ENCODE measurements at places on chromosomes 7 and 10.

- DNase-seq, result no peak
Measured at GRCh38 chr7:102415685-102416225, 17.6 kb upstream of the ORAI2 start.

DNA sequence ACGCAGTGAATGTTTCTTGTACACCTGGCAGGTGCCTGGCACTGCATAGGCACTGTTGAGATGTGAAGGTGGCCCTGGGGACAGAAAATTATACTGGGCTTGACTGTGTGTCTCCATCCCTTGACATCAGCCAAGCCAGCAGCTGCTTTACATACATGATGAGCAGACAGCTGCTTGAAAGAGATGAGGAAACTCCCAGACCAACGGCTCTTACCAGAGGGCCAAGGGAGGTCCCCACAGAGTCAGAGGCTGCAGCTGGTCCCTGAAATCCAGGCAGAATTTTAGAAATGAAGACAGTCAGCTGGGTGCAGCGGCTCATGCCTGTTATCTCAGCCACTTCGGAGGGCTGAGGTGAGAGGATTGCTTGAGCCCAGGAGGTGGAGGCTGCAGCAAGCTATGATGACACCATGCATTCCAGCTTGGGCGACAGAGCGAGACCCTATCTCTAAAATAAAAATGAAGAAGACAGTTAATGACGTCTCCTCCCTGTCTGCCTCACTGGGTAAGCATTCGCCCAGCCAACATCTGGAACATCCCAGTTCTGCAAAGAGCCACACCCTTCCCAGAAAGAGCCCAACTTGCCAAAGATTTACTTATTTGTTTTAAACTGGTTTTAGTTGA lies 17.6 kb downstream of the LIMK1 start:
- no peak for DNase-seq

- no peak for DNase-seq
Measured at GRCh38 chr7:150363872-150364271, 4.8 kb upstream of the REPIN1 start.

GRCh38 chr7:80611353-80611752 lies 27.1 kb upstream of the CD36 start:
- DNase-seq, result no peak

GRCh38 chr7:156156734-156157408 lies 344.6 kb upstream of the SHH start:
- DNase-seq, result peak; percentile 79

- no peak for DNase-seq
Measured at GRCh38 chr7:27224983-27225934, 17.3 kb upstream of the EVX1 start.

DNA sequence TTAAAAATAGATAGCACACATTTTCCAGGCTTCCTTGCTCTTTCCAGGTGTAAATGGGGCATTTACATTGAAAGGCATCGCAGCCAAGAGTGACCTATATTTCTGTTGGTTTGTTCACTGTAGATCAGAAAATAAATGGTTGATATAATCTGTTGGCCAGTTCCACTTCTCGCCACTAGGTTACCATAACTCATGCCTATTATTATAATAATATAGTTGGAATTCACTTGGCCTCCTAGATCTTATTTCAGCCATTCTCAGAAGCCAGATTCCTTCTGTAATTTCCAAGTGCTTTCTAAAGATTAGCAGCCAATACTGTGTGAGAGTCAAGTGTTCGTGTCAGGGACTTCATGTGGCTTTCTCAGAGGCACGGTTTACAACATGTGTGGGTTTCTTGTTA lies 179.5 kb downstream of the DNAH11 start:
- DNase-seq, result no peak

DNA sequence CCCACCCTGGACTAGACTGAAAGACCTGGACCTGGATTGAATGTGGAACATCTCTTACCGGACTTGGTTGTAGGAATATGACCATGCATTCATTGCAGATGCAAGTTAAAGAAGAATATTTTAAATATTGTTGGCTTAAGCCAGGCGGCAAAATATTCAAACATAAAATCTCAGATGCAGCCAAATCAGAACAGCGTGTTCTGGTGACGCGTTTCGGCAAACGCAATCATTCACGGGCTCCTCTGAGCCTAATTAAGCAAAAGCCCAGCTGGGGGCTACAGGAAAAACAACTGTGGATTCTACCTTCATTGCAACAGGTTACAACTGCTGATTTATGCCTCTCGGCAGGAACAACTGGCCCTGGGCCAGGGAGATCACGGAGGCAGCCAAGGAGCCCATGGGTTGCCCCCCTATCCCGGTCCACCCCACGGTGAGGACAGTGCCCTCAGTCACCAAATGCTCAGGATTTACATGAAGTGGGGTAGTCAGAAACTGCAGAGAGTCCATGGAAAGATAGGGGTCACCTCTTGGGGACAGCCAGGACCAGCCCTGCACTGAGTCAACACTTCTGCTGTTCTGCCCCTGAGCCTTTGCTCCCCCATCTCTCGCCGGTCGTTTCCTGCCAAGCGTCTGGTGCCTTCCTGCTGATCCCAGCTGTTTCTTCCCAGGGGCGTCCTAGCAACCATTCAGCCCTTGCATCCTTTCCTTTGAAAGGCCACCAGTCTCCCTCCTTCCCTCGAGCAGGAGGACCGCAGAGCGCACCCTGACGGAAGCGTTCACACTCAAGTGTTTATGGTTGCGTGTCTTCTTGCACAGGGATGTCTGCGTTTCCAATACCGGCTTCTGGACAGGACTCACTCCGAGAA lies 64.4 kb upstream of the SFMBT2 start:
- no peak for DNase-seq

DNA sequence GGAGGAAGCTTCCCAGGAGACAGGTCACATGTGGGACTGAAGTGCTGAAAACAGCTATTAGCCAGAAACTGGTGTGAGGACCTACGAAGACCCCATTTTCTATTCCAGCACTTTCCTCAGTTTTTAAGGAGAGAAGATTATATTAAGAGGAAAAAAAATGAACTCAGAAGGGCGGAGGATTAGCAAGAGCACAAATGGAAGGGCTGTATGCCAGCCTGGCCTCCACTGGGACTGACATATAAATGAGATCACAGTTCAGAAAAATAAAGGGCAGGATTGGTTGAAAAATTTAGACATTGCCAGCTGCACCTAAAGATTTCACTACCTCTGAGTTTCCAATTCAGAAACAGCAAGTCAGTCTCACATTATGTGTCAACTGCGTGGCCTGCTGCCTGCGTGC lies 53.0 kb downstream of the GSDME start:
- DNase-seq, result no peak

DNA sequence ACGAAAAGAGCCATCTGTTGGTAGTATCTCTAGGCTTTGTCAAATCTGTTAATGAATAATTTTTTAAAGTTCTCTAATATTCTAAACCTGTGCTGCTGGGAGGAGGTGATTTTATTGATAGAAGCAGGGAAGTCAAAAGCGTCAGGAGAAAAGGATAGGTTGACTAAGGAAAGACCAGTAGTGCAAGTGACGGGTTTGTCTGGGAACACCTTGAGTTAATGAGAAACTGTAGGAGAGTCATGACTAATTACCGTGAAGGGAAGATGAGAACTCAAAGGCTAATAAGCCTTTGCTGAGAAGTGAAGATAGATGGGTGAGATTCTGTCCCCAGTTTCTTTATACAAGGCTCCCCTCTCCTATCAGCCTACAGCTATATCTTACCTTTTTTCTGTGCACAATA lies 5.0 kb upstream of the PDK4 start:
- DNase-seq, result no peak

DNA sequence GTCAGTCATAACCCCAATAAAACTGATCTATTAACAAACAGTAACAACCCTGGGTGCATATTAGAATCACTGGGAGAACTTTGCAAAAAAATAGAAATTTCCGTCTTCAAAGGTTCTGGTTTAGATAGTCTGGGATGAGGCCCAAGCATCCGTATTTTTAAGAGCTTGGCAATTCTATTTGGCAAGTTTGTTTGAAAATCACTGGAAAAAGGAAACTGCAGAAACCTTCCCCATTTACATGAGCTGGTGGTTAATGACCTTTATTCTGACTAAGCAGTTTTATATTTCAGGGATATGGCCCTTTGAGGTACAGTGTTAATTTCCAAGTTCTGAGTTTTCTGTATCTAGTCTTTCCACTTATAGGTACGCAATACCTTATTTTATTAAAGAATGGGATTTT lies 115.8 kb upstream of the PRR15 start:
- DNase-seq, result no peak

DNA sequence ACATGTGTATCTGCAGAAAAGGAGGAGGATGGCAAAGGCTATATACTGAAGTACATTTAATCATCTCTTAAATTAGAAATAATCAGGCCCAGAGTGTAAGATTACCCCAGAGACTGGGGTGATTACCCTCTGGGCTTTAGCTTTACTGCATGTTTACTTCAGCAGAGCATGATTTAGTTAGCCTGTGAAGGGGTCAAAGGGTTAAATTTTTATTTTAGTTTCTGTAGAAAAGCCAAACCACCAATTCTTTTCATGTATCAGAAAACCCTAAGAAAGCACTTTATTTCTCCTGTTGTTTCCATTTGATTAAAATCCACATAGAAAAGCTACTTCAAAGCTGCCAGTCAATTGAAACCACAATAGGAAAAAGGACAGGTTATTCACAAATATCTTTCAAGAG lies 101.5 kb upstream of the LSM8 start:
- no peak for DNase-seq

- DNase-seq, result no peak
Measured at GRCh38 chr10:93468461-93469213, 13.5 kb downstream of the MYOF start.

DNA sequence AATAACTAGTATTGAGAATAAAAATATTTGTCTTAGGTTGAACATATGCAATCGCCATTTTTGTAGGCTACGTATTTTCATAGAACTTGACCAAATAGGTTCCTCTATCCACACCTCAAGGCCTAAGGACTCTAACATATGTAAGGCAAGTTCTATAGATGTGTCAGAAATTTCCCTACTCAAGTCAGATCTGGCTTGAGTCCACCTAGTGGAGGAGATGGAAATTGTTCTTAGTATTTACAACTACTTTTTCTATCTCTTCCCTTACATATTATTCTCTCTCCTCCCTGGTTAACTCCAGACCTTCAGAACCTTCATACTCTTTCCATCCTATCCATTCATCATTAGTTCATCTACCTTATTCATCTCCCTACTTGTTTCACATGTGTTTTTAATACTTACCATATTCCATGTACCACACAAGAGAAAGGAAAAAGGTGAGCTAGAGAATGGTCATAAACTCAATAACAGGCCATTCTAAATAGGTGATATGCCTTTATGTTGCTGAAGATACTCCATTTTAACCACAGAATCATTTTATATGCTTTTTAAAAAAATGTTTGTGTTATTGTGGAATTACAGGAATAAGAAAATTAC lies 174.5 kb upstream of the HDAC9 start:
- no peak for DNase-seq

DNA sequence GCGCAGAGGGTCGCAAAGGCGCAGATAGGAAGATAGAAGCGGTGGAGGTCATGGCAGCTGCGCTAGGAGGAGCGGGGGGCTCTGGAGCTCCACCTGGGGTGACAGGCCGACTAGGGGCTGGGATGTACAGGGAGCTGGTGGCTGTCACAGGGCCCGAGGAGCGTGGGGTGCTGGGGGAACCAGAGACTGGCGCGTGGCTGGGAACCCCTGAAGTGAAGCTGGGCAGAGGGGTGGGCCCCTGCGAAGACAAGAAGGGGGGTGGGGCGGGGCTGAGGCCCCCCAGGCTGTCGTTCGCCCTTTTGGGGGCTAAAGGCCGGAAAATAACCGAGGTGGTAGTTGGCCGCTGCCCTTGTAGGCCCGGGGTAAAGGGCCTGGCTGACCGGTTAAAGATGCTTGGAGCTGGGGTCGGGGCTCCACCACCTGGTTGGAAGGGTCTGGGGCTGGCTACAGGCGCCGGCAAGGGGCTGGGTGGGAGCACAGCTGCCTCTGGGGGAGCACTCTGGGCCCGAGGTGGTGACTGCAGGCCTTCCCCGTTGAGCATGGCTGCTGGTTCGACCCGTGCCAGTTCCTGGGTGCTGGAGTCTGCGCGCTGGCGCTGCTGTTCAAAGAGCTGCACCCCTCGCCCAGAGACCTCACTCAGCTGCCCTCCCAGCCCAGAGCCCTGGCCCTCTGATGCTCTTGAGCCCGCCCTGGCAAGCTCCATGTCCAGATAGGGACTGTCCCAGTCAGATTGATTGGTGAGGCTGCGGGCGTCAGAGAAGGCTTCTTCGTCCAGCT lies 6.8 kb upstream of the MYOZ1 start:
- DNase-seq, result no peak

- DNase-seq, result no peak
Measured at GRCh38 chr7:135434047-135434446, 75.9 kb downstream of the CNOT4 start.

DNA sequence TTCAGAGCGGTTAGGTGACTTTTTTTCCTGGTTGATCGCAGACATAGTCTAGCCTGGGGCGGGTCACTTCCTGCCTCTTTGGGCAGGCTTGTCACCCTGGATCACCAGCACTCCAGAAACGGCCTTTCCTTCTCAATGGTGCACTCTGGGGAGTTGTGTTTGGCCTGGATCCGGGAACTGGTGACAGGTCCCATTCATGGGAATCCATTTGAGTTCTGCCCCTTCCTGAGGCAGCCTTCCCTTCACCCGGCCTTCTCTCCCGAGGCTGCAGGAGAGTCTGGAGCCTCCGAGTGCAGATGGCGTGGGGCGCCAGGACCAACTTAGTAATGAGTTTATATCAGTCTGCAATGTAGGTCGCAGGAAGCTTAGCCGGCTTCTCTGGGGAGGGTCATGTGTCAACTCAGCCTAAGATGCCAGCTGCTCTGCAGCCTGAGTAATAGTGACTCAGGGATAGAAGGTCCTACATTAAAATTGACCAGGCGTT lies 54.2 kb downstream of the TACR2 start:
- no peak for DNase-seq

DNA sequence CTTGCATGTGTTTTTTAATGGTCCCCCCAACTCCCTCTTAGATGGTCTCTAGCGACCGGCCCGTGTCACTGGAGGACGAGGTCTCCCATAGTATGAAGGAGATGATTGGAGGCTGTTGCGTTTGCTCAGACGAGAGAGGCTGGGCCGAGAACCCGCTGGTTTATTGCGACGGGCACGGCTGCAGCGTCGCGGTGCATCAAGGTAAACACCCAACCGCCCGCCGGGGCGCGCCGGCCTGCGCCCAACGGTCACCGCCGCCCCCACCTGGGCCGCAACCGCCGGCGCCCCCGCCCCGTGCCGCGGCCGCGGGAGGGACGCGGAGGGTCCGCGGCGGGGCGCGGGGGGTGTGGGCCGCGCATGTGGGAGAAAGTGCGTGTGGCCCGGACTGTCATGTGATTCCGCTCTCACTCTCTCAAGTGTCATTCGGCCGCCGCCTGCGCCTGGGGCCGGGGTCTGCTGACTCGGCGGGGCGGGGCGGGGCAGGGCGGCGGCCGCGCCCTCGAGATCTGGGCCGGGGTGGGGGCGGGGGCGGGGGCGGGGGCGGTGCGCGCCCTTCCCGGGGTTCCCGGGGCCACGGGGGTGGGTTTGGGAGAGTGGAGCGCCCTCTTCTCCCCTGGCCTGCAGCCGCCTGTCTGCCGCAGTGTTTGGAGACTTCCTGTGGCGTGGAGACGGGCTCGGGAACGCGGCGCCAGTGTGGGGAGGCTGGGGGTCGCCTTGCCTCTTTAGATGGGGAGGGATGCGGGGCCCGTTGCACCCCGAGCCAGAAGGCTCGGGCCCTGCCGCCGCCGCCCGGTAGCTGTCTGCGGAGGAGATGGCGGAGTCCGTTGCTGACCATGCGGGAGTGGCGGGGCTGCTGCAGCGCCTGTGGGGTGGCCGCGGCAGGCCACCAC lies 817 bp downstream of the MLLT10 start:
- no peak for DNase-seq

- DNase-seq, result no peak
Measured at GRCh38 chr10:22712956-22713852, 1.2 kb downstream of the PIP4K2A start.
